ENCODE measurements at places on chromosomes 7 and 10.
A peak's percentile ranks its signal among the peaks of the same experiment; 100 is the strongest.

DNA sequence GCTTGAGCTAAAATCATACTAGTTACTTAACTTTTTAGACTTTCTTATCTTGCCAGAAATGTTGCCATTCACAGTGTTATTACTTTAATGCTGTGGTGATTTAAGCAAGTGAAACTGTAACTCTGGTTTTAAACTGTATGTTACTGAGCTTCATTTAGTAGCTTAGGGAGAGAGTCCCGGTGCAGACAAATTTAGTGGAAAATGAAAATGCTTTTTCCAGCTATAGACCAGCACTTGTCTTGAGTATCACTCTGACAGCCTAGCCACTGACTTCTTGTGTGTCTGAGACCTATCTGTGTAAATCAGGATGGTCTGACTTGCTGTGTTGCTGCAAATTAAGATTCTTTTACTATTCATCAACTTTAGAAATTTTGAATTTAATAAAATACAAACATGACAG is 200.8 kb downstream of the CACNB2 start:
- DNase-seq = no peak

- no peak for DNase-seq
These were observed 35.3 kb downstream of the TRRAP start for GRCh38 chr7:98913612-98914011.

DNA sequence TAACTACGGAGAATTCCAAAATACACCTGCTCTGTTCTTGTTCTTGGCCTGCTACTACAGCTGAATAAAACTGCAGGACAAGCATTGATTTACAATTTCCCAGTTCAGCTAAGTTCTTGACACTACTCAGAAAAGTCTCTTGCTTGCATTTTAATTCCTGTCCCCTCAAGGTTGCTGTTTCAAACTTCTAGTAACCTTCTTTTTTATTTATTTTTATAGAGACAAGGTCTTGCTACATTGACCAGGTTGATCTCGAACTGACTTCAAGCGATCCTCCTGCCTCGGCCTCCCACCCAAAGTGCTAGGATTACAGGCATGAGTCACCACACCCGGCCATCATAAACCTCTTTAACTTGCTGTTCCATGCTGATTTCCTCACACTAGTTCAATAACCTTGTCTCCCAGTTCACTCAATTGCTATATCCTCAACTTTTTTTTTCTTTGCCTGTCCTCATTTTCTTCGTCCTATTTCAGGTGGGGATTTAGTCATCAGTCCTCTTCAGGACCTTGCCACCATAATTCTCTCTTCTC is 79.9 kb downstream of the ARHGAP21 start:
- no peak for DNase-seq

DNA sequence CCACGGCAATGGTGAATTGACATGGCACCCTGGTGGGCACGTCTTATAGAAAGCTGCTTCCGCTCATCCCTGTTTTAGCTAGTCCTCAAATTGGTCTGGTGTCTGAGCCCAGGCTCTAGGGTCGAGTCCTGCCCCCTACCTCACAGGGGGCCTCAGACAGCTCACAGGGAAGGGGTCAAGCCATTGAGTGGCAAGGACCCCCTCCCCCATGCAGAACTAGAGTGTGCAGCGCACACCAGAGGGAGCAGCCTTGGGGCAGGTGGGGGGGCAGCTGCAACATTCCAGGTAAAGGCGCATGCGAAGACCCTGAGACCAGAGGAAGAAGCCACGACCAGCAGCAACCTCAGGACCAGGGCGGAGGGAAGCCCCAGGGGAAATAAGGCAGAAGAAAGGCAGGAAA is 240.4 kb upstream of the PPP2R2D start:
- DNase-seq = no peak

DNA sequence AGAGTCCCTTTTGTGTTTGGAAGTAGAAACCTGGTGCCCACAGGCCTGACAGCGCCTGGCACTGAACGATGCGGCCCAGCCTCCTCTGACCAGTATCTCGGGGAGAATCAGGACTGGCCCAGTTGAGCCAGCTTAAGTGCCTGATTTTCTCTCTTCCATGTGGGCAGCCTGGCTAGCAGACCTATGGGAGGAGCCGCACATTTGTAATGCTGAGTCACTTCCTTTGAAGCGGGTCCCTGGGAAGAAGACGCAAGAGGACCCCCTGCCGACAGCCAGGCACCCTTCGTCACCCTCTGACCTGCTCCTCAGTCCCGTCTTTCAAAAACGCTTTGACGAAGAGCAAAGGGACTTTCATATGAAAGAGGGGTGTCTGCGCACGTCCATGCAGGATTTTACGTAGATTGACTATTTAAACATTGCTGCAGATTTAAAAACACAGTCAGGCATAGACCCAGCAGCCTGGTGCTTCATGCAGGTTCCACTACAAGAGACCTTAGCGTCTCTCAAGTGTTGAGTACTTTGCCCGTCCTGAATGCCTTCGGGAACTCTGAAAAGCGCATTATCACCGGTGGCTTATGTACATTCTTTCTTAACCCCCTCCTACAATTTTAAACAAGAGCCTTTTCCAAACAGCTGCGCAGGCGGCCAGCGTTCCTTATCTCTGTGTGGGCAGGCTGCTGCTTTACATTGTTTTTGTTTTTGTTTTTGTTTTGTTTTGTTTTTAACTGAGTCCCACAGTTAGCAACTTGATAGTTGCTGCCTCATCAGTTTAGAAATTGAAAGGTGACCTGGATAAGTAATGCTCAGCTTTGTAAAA is 36.5 kb upstream of the AP5Z1 start:
- DNase-seq = peak; percentile 7

DNA sequence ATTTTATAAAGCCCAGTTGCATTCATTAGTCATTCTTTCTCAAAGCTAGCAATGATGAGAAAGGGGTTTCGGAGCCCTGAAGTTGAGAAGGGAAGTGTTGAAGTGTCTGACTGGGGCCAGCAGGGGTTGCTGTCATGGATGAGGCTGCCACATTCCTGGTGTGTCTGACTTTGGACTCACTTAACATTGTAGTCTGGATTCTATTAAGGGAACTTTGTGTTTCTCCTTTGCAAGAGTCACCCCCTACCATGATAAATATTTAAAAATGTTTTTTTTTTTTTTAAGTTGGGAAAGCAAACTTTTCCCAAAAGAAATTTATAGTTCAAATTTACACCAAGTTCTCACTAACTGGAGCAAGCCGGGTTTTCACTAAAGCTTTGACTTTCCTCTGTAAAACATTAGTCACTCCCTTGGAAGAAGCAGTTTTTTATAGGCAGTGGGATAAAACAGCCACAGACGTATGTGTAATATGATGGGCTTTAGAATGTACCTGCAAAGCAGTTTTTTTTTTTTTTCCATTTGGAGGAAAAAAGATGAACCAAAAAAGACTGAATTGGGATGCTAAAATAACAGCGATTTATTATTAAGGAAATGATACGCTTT is 243.6 kb downstream of the TWIST1 start:
- no peak for DNase-seq

DNA sequence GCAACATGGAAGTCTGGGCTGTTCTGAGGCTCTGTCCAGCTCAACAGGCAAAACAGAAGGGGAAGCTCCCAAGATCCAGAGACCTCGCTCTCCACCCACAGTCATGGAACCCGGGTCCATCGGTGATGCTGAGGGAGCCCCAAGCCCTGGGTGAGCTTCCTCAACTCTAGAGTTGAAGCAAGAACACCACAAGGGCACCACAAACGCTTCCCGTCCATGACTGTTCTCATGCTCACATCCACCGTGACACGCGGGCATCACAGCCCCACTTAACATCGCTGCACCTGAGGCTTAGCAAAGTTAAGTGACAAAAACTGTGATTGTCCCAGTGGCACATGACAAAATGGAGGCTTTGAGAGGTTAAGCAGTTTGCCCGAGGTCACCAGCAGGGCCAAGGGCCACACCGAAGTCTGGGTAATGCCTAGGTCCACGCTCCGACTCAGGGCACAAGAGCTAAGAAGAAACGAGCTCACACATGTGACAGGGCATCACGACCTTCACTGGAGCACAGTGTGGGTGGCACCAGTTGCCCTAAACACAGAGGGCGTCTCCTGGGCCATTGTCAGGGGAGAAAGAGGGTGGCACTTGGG is 110.6 kb downstream of the OAT start:
- DNase-seq = no peak

GRCh38 chr10:71330789-71331404 is 11.8 kb downstream of the SLC29A3 start:
- no peak for DNase-seq

- DNase-seq = no peak
These were observed 69.7 kb upstream of the PALS2 start for GRCh38 chr7:24503506-24503905.

DNA sequence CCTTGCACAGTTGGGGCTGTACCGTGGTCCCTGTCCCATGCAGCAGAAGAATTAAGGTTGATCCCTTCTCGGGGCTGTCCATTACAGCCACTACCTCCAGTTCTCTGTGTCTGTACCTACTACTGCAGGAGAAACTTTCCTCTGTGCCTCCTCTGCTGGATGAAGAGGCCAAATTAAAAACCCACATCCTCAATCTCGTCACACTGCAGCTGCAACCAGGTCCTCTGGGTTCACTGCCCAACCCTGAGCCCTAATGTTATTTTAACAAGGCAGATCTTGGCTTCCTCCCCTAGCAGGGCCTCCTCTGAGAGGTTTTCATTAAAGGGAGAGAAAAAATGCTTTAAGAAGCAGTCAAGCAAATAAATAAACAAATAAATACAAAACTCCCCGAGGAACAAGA is 66.6 kb downstream of the PLXNA4 start:
- no peak for DNase-seq

DNA sequence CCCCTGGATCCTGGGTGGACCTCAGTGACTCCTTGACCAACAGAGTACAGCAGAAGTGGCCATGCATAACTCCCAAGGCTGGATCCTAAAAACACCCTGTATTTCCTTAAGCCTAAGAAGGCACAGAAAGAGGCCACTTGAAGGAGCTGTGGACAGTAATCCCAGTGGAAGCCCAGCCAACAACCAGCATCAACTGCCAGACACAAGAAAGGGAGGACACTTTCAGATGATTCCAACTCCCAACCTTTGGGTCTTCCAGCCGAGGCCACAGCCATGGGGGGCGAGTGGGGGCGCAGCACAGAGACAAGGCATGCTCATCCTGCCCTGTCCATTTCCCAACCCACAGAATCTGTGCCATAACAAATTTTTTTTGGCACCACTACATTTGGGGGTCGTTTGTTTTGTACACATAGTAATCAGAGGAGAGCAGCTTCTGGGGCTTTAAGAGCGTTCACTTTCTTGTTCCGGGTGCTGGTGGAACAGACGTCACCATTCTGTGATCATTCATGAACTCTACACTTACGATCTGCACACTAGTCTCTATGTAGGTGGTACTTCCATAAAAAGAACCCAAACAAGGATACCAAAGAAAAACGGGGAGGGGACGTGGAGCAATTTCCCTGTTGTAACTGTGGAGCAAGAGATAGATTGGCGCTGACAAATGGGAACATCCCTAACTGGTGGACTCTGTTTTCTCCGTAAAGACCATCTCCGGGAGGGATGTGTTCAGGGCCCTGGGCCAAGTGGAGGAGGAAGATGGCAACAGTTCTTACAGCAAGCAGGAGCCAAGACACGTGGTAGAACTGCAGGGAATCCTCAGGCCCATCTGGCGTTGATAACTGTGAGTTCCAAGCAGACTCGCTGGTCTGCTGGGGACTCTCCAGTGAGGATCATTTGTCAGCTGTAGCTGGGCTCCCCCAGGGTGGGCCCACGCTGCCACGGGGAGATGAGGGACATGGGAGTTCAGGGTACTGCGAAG is 6.0 kb upstream of the SLC29A3 start:
- no peak for DNase-seq

DNA sequence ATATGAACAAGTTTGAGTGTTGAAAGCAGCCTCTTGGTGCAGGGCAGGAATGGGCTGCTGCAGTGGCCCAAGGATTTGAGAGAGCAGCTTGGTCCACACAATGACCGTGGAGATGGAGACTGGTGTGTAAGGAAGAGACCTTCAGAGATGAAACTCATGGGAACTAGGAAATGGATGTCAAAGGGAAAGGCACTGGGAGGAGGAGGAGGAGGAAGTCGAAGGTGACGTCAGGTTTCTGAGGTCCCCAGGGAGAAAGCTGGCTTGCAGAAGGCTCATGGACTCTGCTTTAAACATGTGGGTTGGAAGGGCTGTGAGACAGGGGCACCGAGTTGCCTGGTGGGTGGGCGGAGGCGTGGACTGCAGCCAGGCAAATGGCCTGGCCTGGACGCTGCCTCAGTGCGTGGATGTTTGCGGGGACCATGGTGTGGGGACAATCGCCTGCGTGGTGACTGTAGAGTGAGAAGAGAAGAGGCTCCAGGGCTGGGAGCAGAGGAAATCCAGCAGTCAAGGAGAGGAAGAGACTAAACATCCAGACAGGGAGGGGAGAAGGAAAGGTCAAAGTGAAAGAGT is 14.6 kb downstream of the C10orf71 start:
- no peak for DNase-seq

All from bone marrow (tissue), 2 donors.